ENCODE measurements at places on chromosomes 12 and 14.
A peak's percentile ranks its signal among the peaks of the same experiment; 100 is the strongest.

DNA sequence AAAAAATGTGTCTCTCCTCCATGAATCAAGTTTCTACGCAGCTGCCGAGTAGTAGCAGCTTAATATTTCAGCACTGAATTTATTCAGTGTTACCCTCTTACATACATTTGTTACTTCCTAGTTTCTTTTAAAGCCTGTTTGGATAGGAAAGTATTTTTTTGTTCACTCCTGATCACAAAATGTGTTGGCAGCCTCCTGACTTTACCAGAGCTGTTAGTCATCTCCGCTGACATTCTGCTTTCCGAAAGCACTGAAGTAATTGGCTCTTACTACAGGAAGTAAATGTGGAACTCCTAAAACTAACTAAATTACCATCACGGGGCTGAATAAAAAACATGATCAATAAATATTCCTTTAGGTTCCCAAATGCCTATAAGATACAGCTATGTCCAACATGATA, 225.5 kb downstream of the EPS8 start:
- DNase-seq, result no peak

GRCh38 chr14:87434680-87435079, 558.3 kb downstream of the GALC start:
- DNase-seq, result no peak

DNA sequence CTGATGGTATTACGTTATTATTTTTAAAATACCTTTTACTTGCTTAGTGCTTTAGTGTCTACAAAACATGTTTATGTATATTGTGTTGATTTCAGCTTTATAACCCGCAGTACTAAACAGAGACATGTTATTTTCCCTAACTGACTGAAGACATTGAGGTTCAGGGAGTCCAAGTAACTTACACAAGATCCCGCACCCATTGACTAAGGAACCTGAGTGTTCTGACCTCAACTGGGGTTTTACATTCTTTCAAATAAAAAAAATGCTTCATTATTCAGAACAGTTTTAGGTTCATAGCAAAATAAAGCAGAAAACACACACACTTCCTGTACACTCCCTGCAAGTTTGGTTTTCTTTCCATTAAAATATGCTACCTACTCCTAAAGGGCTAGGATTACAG, 60.4 kb upstream of the METAP2 start:
- DNase-seq, result no peak

DNA sequence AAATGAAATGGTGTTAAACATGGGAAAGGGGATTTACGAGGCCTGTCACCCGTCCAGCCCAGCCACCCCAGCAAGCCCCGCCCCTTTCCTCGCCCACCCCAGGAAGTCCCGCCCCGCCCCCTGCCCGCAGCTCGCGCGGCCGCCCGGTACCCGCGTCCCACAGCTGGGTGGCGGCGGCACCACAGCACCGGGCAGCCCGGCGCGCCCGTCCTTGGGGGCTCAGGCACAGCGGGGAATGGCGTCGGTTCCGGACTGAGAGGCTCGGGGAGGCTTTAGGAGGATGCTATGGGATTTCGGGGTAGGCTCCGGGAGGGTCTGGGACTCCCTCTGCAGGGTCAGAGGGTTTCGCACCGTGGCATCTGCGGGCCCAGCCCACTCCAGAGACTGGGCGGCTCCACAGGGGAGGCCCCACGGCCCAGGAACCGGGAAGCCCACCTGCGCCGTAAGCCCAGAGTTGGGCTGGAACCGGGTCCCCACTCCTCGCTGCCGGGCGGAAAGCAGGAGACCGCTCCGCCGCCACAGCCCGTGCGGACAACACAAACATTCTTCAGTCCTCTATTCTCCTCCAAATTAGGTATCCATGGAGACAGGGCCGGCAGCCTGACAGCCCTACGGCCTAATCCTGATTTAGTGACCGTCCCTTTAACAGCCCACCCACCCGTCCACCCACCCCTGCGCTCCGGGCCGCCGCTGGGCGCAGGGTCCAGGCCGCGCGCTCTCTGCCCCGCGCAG, 1.4 kb downstream of the FIGNL2 start:
- DNase-seq, result peak; percentile 20

- DNase-seq, result no peak
These were observed 138.8 kb upstream of the RASSF8 start for GRCh38 chr12:25819691-25820090.

- no peak for DNase-seq
These were observed 280.6 kb upstream of the RTL1 start for GRCh38 chr14:101184104-101184455.

DNA sequence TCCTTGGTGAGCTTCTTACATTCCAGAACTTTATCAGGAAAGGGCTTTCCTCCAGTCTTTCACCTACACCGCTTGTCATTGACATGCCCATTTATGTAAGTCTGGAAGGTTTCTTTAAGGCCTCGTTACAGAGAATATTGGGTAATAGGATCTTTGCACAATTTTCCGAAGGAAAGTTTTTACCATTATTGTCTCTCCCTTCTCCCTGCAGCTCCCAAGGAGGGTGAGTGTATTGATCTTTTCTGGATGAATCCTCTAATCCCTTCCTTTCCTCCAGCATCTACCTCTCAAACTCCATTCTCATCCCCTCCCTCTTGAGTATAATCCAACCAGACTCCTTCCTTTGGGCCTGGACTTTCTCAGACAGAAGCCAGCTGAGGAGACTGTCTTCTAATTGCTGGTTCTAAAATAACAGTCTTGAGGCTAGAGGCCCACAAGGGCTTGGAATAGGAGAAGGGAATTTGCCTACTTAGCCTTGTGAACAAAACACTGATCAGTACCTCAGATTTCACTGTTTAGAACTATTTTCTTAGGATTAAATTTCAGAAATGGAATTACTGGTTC, 21.8 kb downstream of the WNK1 start:
- DNase-seq, result no peak

DNA sequence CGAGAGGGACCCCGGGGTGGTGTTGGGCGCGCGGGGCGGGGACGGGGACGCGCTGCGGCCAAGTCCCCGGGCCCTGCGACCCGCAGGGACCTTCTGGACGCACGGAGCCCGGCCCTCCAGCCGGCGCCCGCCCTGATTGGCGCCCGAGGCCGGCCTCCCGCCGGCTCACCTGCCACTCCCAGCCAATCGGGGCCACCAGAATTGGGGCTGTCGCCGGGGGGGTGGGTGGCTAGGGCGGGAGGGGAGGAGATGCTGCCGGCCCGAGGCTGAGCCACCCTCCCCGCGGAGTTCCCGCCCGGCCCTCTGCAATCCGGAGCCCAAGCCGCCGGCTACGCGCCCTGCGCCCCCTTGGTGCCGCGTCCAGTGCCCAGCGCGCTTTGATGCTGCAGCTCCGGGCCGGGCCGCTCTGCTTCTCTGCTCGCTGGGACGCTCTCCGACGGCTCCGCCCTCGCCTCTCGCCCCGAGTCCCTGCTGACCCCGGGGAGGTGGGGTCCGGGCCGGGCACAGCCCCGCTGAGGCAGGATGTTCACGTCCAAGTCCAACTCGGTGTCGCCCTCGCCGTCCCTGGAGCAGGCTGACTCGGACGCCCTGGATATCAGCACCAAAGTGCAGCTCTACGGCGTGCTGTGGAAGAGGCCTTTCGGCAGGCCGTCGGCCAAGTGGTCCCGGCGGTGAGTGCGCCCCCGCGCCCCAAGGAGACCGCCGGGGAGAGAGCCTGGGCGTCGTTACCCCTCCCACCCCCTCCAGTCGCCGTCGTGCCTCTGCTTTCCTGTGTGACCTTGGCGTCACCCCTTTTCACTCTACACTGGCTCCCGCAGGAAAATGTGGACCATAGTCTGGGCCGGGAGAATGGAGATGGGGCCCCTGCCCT, at the start of gene PLEKHD1:
PLEKHD1 (plus strand) TSS at position 285 of the 871 bp plus-strand sequence; CDS start at position 523, 238 bp downstream.
- DNase-seq, result no peak

DNA sequence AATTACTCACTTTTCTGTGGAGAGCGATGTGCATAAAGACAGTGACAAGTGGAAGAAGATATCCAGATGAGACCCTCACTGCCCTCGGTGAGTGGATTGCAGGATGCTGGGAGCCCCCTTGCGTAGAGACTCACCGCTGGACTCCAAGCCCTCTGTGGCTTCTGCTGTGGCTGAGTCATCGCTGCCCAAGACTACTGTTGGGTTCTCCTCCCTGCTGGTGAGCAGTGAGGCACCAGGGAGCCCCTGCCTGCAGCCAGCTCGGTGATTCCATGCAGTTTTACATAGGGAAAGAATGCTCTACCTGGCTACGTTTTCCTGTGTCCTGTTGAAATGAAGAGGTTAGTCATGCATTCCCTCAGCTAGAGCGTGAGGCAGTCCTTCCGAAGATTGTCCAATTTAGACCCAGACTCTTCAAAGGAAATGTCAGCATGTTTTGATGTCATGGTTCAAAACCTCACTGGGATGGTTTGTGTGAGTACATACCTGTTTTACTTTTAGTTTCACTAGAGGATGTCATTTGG, 28.2 kb downstream of the TRAF3 start:
- DNase-seq, result no peak

GRCh38 chr12:49689237-49689636, 18.0 kb downstream of the FMNL3 start:
- DNase-seq, result no peak

Measured in stimulated activated CD8-positive, alpha-beta memory T cell treated with anti-CD3 and anti-CD28 coated beads, Interleukin-15, amount 100 ng/mL, for 1 hour (primary cell).